ENCODE measurements at places on chromosomes 4 and X.
A peak's percentile ranks its signal among the peaks of the same experiment; 100 is the strongest.

DNA sequence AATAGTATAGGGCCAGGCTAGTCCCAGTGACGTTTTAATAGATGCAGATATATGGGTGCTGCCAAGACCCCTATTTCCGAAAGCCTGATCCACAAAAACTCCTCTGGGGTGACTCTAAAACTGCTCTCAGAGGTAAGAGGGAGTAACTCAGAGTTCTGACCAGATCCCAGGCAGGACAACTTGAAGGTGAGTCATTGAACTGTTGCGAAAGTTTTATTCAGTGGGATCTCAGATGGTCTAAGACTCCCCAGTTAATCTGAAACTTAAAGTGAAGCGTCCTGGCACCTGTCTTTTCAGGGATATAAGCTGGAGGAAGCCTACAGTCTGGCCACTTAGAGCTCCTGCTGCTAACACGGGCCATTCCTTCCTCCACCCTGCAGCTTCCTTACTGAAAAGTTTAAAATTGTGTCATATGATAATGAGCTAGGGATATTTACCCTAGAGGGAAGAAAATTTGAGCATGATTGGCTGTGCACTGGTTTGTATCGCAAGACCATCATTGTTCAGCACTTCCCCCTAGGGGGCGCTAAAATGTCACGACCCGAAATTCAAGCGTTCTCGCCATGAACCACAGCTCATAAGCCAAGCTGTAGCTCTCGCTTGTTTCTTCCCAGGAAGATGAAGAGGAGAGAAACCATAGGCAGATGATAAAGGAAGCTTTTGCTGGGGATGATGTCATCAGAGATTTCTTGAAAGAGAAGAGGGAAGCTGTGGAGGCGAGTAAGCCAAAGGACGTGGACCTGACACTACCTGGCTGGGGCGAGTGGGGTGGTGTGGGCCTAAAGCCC is 19.5 kb downstream of the UTP14A start:
- DNase-seq = peak; percentile 84

- DNase-seq = peak; percentile 75
Observed at GRCh38 chr4:79578606-79579005, 170.6 kb upstream of the GK2 start.

DNA sequence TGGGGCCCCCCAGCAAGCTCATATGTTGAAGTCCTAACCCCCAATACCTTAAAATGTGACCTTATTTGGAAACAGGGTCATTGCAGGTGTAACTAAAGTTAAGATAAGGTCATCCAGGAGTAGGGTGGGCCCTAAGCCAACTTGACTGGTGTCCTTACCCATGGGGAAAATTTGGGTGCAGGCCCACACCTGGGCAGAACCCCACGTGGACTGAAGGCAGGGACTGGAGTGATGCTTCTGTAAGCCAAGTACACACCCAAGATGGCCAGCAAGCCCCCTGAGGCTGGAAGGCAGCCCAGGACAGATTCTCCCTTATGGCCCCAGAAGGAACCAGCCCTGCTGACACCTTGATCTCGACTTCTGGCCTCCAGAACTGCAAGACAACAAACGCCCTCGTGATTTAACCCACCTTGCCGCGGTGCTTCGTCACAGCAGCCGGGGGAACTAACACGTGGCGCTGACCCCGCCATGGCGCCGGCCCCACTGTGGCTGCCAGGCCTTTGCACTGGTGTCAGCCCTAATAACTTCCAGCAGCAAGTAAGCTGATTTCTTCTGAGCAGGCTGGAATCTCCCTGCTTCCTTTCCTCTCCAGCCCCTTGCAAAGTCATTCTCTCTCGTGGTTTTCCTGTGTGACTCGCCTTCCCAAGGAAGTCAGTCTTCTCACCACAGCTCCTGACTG is 23.2 kb upstream of the MXD4 start:
- DNase-seq = peak; percentile 75

DNA sequence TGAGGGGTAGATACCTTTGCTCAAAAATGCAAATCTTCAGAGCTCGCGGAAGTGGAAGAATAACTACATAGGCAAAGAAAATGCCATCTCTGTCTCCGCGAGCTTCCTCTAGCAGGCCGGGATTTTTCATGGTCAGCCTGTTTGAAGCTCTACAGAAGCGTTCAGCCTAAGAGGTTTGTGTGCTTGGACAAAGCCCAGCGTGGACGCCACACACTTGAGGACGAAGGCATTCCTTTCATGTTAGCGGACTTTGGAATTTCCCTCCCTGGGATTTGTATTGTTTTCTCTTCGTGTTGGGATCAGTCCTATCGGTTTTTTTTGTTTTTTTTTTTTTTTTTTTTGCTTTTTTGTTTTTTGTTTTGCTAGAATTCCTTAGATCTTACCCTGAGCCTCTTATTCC is 53.7 kb downstream of the SMIM31 start:
- DNase-seq = no peak

DNA sequence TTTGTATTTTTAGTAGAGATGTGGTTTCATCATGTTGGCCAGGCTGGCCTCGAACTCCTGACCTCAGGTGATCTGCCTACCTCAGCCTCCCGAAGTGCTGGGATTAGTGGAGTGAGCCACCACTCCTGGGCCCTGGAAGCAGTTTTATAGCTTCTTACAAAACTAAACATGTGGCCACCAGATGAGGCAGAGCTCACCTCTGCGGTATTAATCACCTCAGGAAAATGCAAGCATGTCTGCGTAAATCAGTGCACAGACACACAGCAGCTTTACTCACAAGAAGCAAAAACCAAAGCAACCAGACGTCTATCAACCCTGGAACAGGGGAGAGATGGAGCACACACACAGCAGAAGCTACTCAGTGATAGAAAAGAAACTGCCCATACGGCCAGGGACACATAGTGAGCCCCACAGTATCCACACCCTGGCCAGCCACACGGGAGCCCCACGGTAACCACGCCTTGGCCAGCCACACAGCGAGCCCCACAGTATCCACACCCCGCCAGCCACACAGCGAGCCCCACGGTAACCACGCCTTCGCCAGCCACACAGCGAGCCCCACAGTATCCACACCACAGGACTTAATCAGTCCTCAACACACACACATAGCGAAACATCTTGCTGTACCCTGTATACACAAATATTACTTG is 30.2 kb downstream of the PPP2R3B start:
- DNase-seq = no peak

GRCh38 chr4:124414276-124415040 is 298.1 kb downstream of the ANKRD50 start:
- DNase-seq = no peak

- no peak for DNase-seq
Observed at GRCh38 chrX:107560041-107560440, 68.3 kb upstream of the PRPS1 start.

DNA sequence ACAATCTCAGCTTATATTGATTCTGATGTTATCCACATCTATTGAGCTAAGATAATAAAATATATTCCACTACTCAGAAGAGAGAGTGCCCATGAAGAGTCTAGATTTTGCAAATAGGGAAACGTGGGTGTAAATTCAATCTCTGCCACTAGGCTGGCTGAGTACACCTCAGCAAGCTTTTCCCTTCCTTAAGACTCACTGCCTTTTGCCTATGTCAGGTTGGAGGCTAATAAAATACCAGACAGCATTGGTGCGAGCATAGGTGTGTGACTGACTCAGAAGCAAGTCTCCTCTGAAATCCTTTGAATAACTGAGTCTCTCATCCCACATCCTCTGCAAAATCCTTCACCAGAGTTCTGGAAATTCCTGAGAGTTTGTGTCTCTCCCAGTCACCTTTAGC is 405.4 kb upstream of the CPEB2 start:
- no peak for DNase-seq

DNA sequence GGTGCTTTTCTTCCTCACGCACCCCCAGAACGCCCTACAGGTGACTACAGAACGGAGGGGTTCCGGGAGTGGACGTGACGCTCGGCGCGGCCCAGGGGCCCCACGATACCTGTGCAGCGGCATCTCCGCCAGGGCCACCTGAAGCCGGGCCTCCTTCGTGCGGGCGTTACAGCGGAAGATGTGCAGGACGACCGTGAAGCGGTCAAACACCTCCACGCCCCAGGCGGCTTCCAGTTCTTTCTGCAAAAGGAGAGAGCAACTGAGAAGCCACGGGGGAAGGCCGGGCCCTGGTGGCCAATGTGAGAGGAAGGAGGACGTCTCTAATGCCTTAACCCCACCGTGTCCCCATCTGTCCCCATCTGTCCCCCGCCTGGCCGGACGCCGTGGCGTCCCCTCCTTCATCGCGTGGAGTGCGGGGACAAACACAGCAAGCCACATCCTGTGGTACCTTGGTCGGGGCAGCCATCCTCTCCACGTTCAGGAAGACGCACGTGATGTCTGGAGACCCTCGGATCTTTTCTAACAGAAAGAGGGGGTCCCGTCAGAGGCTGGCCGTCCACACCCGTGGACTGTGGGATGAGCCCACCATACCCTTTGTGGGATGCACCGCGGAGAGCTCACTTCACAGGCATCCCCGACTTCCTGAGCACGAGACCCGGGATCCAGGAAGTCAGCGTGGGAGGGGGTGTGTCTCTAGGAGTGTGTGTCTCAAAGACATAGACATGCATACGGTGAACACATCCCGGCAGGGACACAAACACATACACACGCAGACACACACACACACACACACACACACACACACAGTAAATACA is 3.6 kb downstream of the GTPBP6 start:
- DNase-seq = no peak

GRCh38 chrX:75158054-75158453 is 2.0 kb upstream of the ABCB7 start:
- DNase-seq = no peak

DNA sequence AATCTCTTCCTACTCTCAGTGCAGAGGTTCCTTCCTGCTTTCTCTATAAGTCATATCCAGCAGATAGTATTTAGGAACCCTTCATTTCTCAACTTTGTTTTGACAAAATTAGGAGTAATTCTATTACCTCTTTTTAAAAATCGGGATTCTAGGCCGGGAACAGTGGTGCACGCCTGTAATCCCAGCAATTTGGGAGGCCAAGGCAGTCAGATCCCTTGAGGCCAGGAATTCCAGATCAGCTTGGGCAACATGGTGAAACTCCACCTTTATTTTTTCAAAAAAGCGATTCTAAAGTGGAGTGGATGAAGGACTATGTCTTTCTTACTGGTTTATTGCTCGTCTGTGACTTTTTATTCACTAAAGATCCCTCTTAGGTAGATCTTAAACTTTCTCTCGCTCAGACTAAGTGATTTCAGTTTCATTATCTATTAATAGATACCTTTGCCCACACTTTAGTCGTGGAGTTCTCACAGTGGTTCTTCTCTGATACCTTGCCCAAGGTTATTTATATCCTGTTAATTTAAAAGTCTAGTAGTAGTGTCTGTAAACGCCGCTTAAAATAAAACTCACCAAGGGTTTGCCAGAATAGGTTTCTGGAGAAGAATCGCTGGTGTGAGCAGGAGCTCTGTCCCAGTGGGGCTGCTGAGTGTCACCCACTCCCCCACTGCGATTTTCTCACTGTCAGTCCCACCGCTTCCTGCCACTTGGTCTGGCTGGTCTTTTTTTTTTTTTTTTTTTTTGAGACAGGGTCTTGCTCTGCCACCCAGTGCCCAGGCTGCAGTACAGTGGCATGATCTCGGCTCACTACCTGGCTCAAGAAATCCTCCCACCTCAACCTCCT is 27.0 kb upstream of the TMEM131L start:
- no peak for DNase-seq

GRCh38 chr4:175806727-175807126 is 5.3 kb downstream of the GPM6A start:
- no peak for DNase-seq

DNA sequence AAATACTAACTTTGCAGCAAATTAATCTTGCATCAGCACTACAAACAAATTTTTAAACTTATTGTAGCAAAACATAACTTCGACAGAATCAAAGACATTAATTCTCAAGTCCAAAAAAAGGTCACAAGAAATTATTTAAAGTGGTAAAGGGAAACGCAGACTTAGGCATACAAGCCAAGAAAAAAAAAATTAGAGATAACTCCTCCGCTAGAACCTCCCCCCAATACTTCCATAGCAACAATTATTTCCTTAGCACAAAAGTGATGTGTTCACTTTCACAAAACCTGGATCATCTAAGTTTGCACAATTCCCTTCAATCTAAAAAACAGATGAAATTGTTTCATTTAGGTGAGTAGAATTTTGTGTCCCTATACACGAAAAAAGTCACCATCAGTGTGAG is 1.1 kb downstream of the LRBA start:
- no peak for DNase-seq

- peak; percentile 2 for DNase-seq
Observed at GRCh38 chrX:102085706-102086105, 39.8 kb upstream of the TCEAL2 start.

GRCh38 chrX:70096052-70096451 is 33.8 kb downstream of the OTUD6A start:
- DNase-seq = peak; percentile 4

GRCh38 chrX:24292353-24292752 is 21.5 kb downstream of the SUPT20HL2 start:
- no peak for DNase-seq

GRCh38 chr4:29295280-29295679 is 1424.9 kb upstream of the PCDH7 start:
- no peak for DNase-seq

DNA sequence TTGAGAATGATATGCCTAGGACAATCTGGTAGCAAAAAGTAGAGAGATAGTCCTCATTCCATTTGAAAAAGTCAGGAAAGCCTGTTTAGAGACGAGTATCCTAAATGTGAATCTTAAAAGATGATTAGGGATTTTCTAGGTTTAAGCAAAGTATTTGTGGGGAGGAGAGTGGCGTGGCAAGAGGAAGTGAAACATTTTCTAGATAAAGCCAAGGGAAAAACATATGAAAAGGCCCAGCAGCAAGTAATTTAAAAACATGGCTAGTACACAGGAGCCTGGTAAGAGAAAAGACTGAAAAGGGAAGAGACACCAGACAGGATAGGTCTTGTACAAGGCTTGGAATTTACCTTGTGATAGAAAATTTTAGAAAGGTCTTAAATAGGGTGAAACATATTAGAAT is 45.9 kb downstream of the CORIN start:
- peak; percentile 23 for DNase-seq

- peak; percentile 49 for DNase-seq
Observed at GRCh38 chr4:119559044-119559647, 69.5 kb downstream of the PDE5A start.

- no peak for DNase-seq
Observed at GRCh38 chr4:146450524-146450923, 71.2 kb downstream of the SLC10A7 start.

DNA sequence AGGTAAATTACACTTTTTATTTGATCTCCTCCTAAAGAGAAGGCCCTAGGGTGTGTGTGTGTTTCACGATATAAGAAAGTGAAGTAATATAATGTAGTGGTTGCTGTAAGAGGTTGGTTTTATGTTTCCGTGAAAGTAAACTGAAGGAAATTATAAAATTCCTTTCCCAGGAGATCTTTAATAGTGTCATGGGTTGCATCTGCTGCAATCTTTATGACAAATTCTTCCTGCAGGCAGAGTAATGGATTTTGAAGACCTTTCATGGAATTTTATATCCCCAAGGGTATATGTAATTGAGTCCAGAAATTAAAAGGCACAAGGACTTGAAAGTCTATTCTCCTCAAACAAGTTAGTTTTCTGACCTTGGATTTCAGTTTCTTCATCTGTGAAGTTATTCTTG is 538.6 kb downstream of the ANKRD50 start:
- no peak for DNase-seq
